Purkinje cell (primary cell): ENCODE measurements at places on chromosomes 3 and 15. TPM values are rescaled to one million over a fixed set of nuclear protein-coding genes. Genes with fewer than 3 reads are reported as not detected.

ADGRG7 gene
- polyA plus RNA-seq: not detected in 2 replicates

TRH gene
- 0.40 TPM in 1 of 2 replicates, not detected in the other for polyA plus RNA-seq

GOLGA8S gene
- polyA plus RNA-seq: 0.19 and 0.53 TPM in 2 replicates

ITGA11 gene
- polyA plus RNA-seq: 0.06 and 0.42 TPM in 2 replicates

DMXL2 gene
- 62.4 and 68.6 TPM in 2 replicates for polyA plus RNA-seq

DAPK2 gene
- 0.29 and 0.46 TPM in 2 replicates for polyA plus RNA-seq

ALDH1A2 gene
- 3.2 TPM in 1 of 2 replicates, not detected in the other for polyA plus RNA-seq

CTXN2 gene
- 3.8 and 4.9 TPM in 2 replicates for polyA plus RNA-seq

ARGFX gene
- not detected in 2 replicates for polyA plus RNA-seq

GREM1 gene
- polyA plus RNA-seq: 1.6 TPM in 1 of 2 replicates, not detected in the other

LRRC49 gene
- 345 and 399 TPM in 2 replicates for polyA plus RNA-seq

AMOTL2 gene
- polyA plus RNA-seq: 7.6 and 10.5 TPM in 2 replicates

SERPINI2 gene
- 0.44 and 5.8 TPM in 2 replicates for polyA plus RNA-seq

ALDH1L1 gene
- polyA plus RNA-seq: 4.2 and 4.9 TPM in 2 replicates

ACTC1 gene
- polyA plus RNA-seq: 1.4 and 2.6 TPM in 2 replicates

HDGFL3 gene
- polyA plus RNA-seq: 25.6 and 34.8 TPM in 2 replicates

PRSS50 gene
- polyA plus RNA-seq: not detected in 2 replicates

SYNPR gene
- polyA plus RNA-seq: 8.6 and 36.9 TPM in 2 replicates
